ENCODE measurements at places on chromosomes 7 and 10.

- no peak for DNase-seq
These were observed 47.6 kb downstream of the CYP26A1 start for GRCh38 chr10:93121311-93121710.

- DNase-seq: no peak
These were observed 105.3 kb downstream of the SORCS1 start for GRCh38 chr10:107059068-107059804.

DNA sequence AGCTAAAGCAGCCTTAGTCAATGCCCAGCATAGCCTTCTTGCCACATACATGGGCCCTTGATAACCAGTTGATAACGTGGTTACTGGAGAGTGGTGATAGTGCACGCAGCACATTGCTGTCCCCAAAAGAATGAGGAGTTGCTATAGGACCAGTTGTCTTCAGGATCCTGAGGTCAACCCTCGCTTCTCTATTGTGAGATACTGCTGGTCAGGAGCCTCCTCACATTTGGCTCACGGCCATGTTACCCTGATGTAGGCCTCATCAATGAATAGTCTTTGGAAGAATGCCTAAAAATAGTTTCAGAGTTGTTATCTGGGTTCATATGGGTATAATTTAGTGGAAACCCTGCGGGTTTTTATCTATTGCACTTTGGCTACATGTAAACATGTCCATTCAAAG, 230.7 kb downstream of the VTI1A start:
- DNase-seq: no peak

DNA sequence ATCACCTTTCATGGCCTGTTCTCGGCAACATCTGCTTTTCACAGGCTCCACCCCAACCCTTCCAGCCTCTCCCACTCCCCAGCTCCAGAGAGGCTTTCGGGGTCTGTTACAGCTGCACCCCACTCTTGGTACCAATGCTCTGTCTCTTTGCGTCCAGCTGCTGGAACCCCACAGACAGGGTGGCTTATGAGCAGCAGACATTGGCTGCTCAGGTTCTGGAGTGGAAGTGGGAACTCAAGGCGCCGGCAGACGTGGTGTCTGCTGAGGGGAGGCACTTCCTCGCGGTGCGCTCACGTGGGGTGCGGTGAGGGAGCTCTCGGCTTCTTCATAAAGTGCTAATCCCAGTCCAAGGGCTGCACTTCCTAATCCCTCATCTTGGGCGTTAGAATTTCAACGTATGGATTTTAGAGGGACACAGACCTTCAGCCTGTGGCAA, 185.7 kb downstream of the ELFN1 start:
- no peak for DNase-seq

DNA sequence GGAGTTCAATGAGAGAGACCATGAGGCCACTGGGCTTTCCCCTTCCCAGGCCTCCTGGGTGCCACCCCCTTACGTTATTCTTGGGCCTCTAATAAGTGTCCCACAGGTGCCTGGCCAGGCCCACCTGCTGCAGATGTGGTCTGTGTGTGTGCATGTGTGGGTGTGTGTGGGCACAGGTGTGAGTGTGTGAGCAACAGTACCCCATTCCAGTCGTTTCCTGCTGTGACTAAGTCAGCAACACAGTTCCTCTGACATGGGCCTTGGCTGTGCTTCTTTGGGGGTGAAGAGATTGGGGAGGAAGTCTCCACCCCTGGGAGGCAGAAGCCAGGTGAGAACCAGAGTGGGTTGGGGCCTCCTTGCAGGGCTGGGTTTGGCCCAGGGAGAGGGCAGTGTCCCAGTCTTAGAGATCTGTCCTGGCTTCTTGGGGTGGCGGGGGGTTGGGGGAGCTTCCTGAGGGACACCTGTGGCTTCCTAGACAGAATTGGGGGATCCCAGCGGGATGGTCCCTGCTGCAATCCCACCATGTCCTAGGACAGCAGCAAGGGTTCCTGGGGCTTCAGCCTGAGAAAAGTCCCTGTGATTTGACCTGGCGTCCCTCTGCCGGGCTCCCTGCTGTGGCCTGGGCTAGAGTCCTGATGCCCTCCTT, 4.1 kb upstream of the PILRB start:
- peak; percentile 49 for DNase-seq

- DNase-seq: peak; percentile 22
These were observed 38.6 kb downstream of the MRC1 start for GRCh38 chr10:17847585-17848296.

DNA sequence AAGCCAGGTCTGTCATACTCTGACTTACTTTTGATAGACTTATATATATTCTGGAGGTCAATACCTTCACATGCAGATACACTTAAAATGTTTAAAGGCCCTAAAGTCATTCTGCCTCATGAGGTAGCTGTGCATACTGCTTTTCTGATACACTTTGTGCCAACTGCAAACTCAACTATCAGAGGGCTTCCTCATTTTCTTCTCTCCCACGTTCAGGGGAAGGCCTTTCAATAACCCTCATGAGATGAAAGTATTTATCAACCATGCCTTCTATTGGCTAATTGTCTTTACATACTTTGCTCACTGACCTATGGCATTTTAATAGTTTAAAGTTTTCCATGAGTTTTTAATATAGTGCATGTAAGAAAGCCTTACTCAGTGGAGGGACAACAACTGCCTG, 112.7 kb upstream of the AMPH start:
- DNase-seq: no peak

GRCh38 chr7:31061185-31061584, 9.1 kb downstream of the ADCYAP1R1 start:
- no peak for DNase-seq

GRCh38 chr10:119917777-119918176, 25.2 kb downstream of the SEC23IP start:
- DNase-seq: no peak

DNA sequence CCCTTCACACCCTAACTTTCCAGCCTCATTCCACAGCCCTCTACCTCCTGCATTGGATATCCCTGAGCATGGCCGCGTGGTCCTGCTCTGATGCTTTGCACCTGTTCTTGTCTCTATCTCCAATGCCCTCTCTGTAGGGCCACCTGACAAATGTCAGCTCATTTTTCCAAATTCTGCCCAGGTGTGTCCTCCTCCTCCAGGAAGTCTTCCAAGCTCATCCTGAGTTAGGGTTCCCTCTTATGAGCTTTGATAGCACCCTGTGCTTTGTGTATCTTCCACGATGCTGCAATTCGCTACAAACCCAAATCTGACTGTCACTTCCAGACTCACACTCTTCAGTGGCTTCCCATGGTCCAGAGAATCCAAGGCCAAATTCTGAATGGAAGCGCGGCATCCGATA, 14.7 kb upstream of the SLC35B4 start:
- no peak for DNase-seq

DNA sequence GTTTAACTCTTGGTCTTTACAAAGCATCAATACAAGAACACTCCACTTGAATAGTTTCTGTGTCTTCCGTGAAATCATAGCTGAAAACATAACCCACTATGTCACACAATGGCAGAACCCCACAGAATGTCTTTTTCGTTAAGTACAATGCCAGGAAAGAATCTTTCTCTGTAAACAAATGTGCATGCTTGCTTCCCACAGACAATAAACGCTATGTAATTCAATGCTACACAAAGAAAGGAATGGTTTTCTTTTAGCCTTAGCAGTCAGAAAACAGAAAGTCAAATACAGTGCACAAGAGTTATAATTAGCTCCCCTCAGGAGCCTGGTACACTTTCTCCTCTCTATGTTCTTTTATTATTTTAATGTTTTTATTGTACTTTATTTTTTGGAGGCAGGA, 186.1 kb downstream of the SRPK2 start:
- no peak for DNase-seq

DNA sequence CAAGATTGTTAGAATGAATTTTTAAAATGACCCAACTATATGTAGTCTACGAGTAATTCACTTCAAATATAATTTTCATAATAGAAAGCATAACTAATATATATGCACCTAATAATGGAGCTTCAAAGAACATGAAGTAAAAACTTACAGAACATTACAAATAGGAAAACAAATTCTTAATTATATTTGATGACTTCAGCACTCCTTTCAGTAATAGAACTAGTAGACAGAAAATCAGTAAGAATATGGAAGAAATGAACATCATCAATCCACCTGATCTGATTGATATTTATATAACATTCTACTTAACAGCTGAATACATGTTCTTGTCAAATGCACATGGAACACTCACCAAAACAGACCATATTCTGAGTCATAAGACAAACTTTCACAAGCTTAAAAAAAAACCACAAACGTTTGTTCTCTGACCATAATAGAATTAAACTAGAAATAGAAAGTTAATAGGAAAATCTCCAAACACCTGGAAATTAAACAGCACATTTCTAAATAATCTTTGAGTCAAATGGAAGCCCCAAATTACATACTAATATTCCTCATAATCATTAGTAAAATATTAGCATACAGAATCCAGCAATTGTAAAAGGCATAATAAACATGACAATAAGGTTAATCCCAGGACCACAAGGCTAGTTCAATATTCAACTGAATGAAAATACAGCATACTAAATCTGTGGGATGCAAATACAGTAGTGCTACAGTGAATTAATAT, 48.0 kb downstream of the BRAF start:
- no peak for DNase-seq

GRCh38 chr7:80385508-80385907, 126.4 kb downstream of the GNAT3 start:
- DNase-seq: no peak

GRCh38 chr7:367351-367901, 77.5 kb downstream of the FOXL3 start:
- DNase-seq: no peak

- no peak for DNase-seq
These were observed 65.7 kb upstream of the PITRM1 start for GRCh38 chr10:3238115-3238871.

DNA sequence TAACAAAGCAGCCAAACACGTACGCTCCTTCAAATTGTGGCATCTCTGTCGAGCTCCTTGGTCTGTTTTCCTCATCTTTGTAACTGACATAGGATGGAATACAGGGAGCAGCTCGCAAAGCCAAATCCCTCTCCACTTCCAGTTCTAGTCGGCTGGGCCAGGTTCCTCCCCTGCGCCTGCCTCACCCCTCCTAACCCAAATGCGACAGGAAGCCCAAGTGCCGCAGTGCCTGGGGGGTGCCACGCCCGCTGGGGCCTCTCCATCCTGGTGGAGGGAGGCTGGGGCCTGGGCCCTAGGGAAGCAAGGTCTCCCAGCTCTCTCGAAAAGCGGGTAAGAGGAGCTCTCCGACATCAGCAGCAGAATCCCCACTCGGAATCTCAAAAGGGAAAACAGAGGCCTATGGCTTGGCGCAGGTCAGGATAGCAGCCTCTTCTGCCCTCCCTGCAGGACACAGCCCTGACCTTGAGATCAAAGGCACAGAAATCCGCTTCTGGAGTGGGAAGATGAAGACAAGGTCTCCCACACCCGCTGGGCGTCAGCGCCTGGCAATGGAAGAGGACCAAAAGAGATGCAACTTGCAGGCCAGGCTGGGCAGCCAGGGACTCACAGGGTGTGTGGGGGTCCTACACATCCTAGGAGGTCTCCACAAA, 165.8 kb downstream of the NRF1 start:
- DNase-seq: no peak

DNA sequence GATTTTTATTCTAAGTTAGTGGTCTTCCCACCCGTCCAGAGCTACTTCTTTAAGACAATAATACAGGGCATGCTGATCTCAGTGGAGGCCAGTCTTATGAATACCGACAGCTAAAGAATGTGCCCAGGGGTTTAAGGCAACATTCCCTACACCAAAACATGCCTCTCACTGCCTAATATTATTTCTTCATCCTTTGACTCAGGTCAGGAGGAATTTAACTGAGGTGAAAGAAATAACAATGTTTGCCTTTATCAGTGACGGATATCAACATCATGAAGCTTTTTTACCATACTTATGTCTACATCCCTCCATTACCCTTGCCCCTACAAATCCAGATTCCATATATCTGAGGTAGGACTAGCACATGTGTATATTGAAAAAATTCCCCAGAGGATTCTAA, 33.3 kb upstream of the TES start:
- DNase-seq: no peak

- DNase-seq: no peak
These were observed 5.7 kb upstream of the TAS2R60 start for GRCh38 chr7:143437578-143437977.

DNA sequence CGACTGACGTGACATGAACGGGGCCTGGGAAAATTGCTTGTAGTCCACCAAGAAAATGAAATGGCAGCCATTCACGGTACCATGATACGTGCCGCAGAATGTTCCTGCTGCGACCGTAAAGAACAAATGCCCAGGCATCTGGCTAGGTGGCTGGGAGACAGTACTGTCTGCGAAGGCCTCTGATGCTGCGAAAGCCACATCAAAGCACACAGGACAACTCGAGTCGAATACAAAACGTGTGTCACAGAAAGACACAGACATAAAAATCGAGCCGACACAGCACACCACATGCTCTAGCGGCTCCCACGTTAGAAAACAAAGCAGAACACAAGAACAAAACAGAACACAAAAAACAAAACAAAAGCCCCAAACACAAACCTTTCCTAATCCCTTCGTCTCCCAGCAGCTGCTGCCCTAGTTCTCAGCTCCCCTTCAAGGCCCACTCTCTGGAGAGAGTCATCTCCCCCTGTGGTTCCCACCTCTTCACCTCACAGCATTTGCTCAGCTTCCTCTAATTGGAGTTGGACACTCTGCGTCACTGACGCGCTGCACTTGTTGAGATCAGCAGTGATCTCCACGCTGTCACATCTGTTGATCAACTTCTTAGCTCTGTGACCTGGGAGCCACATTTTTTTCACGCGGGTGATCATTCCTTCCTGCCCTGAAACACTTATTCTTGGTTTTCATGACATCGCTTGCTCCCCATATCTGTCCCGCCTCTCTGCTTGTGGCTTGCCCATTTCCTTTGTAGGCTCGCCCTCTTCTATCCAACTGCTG, 112.2 kb downstream of the CLEC2L start:
- DNase-seq: peak; percentile 47

DNA sequence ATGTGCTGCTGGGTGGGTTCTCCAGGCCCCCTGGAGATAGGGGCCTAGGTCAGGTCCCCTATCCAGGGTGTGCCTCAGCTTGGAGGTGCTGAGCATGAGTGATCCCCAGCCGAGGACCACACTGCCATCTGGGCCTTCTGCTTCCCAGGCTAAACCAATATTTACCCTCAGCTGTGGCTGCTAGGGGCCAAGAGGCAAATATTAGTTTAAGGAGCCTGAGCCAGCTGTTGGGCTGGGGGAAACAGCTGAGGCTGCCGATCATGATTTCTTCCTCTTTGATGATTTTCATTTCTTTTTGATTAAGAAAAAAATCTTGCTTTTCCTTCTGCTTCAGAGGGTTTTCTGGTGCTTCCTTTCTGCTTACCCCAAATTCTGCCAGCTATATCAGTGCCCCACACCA, 83.4 kb downstream of the NEURL1 start:
- DNase-seq: no peak
